ENCODE measurements at places on chromosomes 2 and 18.

DNA sequence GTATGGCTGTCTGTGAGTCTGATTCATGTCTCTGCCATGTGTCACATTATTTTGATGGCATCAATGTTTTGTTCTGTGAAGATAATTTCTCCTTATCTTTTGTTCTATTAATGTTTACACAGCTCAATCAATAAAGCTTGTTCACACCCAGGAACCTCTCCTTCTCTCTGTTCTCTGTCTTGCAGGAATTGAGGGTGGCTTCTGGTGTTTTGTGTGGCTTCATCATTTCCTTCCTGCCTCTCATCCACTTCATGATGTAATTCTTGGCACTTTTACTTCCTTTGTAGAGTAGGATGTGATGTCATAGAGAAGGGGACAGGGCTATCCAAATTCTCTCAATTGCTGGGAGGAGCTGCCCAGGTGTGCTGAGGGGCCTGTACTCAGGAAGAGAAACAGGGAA is 27.2 kb downstream of the ASXL3 start:
- no peak for DNase-seq

- DNase-seq, result no peak
Observed at GRCh38 chr2:42128721-42129486, 40.2 kb upstream of the EML4 start.

DNA sequence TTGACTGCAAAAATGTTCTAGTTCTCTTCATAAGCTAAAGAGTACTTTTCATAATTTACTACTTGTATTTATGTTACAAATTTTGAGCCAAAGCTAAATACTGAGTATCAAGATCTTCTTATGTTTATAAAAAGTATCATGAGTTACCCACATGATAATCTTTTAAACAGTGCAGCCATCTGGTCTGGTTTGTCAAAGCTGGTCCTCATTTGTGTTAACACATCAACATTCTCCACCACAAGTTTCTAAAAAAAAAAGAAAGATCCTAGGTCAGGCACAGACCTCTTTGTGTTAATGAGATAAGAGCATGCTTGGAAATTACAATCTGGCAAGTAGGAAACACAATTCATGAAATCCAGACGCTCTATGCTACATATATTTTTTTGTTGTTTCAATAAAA is 75.5 kb upstream of the FRZB start:
- DNase-seq, result no peak

GRCh38 chr2:133452583-133452982 is 115.7 kb downstream of the NCKAP5 start:
- DNase-seq, result no peak

DNA sequence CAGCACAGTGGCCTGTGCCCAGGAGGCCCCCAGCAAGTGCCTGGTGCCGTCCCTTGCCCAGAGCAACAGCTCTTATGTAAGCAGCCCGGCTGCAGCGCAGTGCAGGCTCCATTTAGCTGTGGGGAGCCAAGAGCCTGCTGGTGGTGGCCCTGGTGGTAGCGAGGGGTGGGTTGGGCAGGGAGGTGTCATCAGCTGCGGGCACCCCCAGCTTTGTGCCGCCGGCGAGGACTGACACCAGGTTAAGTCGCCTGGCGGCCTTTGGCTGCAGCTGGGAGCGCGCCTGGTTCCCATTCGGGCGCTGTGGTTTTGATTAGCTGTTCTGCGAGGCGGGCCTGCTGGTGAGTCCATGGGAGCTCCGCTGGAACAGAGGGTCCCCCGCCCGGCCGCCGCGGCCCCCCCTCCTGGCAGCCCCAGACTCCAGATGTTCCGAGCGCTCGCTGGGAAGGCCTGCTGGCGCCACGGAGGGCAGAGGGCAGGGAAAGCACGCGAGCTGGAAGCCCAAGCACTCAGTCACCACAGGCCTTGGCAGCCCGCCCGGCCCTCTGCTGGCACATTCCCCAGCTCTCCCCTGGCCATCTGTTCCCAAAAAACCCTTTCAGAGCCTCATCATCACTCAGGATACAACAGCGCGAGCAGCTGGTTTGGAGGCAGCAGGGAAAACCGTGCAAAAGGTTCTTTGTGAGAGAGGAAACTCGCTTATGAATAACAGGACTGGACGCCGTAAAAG is 18.4 kb downstream of the ATOH8 start:
- no peak for DNase-seq

DNA sequence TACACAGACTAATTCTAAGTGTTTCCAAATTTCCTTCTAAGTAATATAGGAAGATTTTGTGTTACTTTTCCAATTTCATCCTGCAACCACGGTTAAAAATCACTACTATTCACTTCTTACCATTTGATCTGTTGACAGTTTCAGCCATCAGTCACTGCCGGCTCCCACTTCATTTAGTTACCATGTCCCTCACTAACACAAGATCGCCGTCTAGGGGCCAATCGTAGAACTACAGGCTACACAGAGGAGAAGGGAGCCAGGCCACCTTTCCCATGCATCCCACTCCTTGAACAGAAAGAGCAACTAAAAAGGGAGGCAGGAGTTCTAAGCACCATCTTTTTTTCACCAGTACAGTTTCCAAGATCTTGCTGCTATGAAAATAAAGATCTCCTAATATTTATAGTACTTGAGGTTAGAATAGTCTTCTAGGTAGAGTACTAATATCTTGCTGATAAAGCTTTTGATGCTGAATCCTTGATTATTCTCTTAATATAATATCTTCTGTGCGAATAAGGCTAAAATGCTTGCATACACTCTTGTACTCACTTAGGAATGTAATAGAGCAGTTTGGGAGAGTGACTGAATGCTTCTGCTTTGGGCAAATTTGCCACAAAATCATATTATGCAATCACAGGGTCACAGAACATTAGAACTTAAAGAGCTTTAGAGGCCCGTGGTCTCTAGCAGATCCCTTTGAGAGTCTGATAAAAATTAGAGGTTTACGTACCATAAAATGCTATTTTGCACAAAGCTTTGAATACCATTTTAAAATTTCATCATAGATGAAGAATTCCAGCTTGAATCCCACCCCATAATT is 39.5 kb upstream of the CYP1B1 start:
- DNase-seq, result peak; percentile 54

DNA sequence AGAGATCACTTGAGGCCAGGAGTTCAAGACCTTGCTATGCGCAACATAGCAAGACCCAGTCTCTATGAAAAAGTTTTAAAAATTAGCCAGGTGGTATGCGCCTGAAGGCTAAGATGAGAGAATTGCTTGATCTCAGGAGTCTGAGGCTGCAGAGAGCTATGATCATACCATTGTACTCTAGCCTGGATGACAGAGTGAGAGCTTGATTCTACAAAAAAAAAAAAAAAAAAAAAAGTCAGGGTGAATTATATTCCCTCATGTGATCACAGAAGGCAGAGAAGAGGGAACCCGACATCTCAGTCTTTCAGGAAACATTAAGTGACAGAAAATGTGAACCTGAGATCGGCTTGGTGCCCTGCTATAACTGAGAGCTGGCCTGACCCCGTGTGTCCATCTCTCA is 171.2 kb upstream of the MSH6 start:
- no peak for DNase-seq

DNA sequence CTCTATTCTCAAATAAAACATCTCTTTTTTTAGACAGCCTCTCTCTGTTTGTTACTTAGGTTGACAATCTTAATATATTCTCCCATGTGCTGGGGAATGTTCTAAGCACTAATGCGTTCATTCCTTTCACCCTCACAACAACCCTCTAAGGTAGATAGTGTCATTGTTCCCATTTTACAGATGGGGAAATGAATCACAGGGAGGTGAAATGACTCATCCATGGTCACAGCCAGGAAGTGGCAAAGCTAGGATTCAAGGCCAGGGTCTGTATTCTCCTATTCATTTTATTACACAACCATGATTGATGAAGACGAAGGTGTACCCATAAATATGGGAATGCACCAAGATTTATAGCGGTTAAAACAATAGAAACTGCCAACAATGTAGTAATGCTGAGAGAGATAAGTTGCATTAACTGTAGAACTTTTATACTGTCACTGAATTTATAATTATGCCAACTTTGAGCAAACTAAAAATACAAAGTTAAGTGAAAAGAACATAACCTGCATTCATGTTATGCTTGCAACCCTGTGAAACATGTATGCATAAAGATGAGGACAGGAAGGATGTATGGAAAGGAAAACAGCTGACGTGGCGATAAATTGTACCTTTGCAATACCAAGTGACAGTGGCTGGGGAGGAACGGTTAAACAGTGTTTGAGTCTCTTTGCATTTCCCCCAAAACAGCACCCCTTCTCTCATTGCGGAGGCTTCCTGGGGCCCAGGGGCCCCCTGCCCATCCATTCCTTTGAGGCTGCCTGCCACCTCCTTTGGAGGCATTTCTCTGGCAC is 257.7 kb upstream of the AGAP1 start:
- no peak for DNase-seq

- DNase-seq, result no peak
Observed at GRCh38 chr2:135620198-135620597, 88.9 kb downstream of the R3HDM1 start.

- DNase-seq, result no peak
Observed at GRCh38 chr18:79486356-79487182, 90.8 kb downstream of the NFATC1 start.

- DNase-seq, result no peak
Observed at GRCh38 chr2:172109256-172109987, 6.7 kb upstream of the DLX2 start.

- DNase-seq, result no peak
Observed at GRCh38 chr2:23418461-23418911, 33.5 kb downstream of the KLHL29 start.

GRCh38 chr2:6957031-6957714 is 40.0 kb downstream of the RNF144A start:
- no peak for DNase-seq

- DNase-seq, result no peak
Observed at GRCh38 chr18:43866696-43867095, 589.4 kb upstream of the SYT4 start.

GRCh38 chr18:55811925-55812324 is 223.9 kb upstream of the TCF4 start:
- DNase-seq, result no peak

DNA sequence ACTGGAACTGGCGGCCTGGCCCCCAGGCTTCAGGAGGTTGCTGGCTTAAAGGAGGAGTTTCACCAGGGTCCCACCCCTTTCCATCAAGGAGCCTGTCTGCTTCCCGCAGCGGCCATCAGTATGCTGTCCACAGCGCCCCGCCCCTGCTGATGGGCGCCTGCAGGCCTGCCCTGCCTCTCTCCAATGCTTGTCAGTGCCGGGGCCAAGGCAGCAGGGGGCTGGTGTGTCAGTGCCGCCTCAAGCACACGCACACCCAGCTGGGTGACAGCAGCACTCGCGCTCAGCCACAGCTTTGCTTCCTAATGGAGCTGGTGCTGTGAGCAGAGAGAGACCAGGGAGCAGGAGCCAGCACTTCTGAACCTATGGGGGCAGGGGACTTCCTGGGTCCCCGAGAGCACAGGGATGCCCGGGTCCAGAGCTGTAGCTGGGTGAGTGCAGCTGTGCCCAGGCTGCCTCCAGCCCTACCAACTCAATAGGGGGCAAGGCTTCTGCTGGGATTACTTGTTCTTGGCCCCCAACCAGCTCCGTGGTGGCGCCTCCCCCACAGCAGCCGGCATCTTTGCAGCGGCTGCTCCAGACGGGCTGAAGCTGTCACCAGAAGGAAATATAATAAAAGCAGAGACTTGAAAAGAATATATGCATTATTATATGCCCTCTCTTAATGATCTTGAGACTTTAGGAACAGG is 377.2 kb upstream of the LRATD1 start:
- no peak for DNase-seq

DNA sequence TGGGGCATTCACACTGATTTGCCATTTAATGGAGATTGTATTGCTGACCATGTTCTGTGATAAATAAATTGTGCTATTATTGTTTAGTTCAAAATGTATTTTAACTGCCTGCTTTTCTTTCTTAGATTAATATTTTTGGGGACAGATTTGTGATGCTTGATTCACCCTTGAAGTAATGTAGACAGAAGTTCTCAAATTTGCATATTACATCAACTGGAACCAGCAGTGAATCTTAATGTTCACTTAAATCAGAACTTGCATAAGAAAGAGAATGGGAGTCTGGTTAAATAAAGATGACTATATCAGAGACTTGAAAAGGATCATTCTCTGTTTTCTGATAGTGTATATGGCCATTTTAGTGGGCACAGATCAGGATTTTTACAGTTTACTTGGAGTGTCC is 1.8 kb downstream of the DNAJC10 start:
- no peak for DNase-seq

DNA sequence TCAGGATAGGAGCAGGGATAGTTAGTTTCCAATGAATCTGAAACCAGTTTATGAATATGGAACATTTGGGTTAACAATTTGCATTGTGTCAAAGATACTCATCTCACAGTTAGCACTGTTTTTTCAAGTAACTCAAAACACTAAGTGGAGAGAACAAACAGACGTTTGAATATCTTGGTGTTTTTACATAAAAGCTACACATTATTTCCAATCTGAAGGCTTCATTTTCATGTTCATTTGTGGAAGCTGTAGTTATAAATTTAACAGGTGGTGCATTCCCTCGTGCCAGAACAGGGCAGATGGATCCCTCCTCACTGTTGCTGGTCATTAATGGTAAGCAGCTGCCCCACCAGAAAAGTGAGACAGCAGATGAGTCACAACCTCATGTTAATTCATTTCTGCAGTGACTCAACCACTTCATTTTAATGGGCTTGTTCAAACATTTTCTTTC is 286.9 kb downstream of the TMX3 start:
- no peak for DNase-seq

- DNase-seq, result no peak
Observed at GRCh38 chr2:236576087-236576486, 6.5 kb downstream of the ACKR3 start.

DNA sequence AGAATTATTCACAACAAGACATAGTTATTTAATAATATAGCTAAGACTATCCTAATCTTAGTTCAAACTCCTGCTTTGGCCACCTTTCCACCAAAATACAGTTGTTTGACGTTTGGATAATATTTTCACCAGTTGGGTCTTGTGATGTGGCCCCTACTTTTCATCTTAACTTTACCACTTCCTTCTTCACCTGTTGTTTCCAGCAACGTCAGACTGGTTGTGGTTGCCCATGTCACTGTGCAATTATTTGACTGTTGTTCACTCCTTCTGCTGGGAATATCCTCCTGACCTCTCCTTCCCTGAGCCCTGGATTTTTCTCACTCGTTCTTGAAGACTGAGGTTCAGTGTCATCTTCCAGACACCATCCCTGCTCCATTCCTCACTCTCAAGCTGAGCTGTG is 132.2 kb upstream of the RASGRP3 start:
- no peak for DNase-seq

DNA sequence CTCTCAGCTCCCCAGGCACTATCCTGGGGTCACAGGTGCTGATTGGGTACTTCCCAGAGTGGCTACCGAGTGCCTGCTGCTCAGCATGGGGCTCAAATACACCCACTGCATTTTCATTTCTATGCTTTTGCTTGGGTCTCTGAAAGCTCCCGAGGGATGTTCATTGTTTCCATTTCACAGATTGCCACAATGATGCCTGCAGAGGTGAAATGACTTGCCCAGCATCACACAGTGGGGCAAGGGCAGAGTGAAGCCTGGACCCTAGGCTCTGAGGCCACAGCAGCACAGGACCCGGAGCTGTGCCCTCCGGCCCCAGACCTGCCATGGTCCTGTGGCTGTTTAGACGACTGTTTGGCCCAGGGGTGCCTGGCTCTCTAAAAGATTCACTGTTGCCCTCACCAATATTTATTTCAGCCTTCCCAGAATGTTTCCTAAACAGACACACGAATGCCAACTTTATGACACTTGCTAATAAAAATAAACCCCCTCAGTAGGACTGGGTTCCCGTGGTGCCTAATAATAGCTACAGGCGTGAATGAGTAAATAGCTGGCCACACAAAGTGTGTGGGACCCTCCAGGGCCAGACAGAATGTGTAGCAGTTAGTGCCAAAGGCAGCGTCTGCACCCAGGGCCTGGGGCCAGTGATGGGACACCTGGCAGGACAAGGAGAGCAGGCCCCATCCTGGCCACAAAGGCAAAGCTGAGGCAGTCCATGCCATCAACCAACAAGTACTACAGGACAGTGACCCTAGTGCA is 11.5 kb upstream of the ST8SIA5 start:
- DNase-seq, result no peak

Measured in CD4-positive, alpha-beta T cell treated with Interleukin-2 at 100 ng/mL for 4 hours (primary cell).